ENCODE measurements at places on chromosomes 7 and 10.
A peak's percentile ranks its signal among the peaks of the same experiment; 100 is the strongest.

DNA sequence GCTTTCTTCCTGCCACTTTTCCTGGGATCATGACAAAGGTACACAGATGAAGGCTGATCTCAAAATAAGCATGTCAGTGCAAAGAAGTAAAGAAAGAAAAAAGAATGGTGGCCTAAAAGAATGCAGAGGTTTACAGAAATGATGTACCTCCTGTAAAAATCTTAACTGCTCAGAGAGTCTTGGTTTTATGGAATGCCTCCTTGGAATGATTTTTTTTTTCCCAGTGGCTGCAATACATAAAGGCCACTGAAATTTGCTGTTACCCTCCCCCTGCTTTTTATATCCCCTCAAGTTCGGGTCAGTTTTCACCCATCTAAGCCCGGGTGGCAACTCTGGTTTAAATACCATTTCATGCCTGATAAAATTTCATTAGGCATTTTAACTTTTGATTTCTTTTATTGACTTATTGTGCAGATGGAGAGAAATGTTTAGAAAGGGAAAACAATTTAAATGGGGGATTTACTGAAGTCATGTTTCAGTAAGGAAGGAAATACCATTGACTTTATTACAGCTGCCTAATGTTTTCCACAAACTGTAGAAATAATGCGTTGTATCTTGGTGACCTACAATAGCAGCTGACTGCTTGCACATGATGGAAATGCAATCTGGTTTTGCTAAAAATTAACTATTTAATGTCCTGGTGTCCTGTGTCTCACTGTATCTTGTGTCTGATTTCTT is 102.5 kb downstream of the SAMD9 start:
- no peak for DNase-seq

DNA sequence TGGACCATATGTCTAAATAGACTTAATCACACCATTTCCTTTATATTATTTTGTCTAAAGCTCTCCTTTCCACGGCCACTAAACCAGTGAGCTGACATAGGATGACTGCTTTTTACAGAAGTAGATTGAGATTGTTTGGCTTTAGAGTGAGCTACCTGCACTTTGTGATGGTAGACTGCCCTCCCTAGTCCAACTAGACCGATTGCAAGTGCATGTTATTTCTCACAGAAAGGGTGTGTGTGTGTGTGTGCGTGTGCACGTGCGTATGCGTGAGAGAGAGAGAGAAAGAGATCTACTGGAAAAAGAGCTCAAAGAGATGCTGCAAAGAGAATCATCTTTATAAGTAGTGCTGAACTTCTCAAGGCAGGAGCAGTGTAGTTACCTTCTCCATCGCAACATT is 60.7 kb downstream of the VCL start:
- no peak for DNase-seq

GRCh38 chr7:66639773-66640172 is 11.1 kb downstream of the KCTD7 start:
- no peak for DNase-seq

GRCh38 chr10:34911661-34912205 is 96.6 kb upstream of the PARD3 start:
- no peak for DNase-seq

- DNase-seq: no peak
Observed at GRCh38 chr7:149885191-149886017, 11.6 kb downstream of the ATP6V0E2 start.

GRCh38 chr7:152521420-152522337 is 85.9 kb upstream of the KMT2C start:
- no peak for DNase-seq

DNA sequence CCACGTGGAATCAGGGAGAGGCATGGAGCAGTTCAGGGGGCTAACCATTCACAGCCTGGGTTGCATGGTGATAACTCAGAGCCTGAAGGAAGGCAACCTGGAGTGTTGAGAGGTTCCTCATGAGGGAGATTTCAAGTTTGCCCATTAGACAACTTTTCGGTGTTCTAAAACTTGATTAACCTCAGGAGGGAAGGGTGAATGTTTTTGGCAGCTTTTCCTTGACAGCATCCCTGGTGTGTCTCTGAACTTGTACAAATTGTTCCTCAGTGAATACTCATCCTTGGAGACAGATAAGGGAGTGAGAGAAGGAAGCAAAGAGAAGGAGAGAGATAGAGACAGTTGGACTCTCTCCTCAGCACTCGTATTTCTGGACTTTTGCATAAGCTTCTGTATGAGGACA is at the start of gene OR9A4:
Gene OR9A4 (plus strand): TSS at position 301 of the 400 bp plus-strand sequence. CDS start 2,477 bp downstream, outside the sequence.
- no peak for DNase-seq

DNA sequence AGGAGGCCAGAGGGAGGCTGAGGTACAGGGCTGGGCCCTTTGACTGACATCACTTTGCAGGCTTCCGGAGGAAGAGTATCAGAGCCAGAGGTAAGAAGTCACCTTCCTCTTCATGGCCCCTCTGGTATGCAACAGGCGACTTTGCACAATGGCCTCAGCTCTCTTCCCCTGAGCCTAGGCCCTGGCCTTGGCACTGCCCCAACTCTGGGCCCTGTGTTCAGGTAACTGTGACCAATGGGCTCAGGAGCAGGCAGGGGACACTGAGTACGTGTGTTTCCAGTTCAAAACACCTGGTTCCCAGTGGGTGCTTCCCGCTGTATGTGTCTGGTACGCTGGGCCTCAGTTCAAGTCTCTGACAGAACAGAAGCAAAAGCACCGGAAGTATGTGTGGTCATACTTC is 12.1 kb upstream of the PAX2 start:
- no peak for DNase-seq

DNA sequence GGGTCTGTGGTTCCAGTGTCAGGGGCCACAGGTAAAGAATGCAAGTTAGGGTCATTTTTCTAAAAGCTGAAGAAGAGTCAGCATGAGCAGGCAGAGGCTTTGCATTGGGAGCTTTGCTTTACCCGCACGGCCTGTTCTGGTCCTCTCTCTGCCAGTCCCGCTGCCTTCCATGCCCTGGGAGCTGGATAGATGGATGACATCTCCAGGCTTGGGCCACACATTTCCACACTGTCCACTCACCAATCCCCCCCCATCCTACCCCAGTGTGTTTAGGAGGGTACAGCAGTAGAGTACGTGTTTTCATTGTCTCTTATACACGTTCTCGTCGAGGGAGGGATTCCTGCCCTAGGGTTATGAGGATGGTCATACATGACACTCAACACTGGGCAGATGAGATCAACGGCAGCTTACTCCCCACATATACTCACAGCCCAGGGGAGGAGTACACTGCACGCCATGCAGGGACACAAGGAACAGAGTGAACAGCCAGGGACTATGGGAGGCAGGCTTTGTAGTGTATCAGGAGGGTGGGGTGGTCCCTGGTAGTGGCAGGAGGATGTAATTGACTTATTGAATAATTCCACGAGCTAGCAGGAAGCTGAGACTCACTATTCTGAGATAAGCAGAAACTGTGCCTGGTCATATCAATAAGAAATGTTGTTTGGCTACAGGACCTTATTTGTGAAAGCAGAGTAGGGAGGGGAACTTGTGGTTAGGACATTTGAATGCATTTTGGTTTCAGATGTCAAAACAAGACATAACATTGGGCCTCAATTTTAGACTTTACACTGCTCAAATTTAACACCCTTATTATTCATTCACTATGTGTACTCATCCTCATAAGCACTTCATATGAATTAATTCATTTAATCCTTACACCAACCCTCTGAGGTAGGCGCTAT is 36.6 kb downstream of the PLPP4 start:
- DNase-seq: no peak

GRCh38 chr7:149285603-149286002 is 23.6 kb downstream of the ZNF783 start:
- DNase-seq: no peak

DNA sequence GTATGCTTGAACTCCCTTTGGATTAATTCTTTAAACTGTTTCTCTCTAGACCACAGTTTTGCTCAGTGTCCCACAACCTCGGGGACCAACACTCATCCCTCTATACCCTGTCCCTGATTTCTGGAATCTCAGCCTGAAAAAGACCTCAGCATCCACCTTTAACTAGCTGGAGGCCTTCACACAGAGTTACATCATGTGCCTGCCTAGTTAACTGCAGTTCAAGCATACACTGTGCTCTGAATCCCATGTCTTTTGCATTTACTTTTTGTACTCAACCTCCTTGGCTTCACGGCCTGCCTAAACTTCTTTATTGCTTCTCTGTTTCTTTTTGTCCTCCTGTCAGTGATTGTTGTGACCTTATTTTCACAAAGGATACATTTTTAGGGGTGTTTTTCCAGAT is 66.7 kb downstream of the PRKG1 start:
- DNase-seq: no peak

- DNase-seq: no peak
Observed at GRCh38 chr10:31274310-31274709, 44.7 kb upstream of the ZEB1 start.

DNA sequence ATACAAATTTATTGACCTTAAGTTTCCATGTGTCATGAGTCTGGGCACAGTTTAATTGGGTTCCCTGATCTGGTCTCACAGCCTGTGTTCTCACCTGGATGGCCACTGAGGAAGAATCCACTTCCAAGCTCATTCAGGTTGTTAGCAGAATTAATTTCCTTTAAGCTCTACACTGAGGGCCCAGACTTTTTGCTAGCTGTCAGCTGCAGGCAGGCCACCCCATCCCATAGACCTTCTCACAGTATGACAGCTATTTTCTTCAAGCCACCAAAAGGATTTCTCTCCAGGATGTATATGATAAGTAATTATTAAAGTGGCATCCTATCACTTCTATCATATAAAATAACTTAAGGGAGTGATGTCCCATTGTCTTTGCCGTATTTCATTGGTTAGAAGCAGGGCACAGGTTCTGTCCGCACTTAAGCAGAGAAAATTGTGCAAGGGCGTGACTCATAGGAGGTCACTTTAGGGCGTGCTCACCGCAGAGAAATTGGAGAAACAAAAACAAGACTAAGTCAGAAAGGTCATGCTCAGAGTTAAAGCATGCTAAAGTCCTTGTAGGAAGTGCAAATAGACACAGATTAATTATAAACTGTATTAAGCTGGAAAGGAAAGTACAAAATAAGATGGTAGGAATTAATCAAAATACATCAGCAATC is 109.9 kb downstream of the AHR start:
- DNase-seq: no peak

DNA sequence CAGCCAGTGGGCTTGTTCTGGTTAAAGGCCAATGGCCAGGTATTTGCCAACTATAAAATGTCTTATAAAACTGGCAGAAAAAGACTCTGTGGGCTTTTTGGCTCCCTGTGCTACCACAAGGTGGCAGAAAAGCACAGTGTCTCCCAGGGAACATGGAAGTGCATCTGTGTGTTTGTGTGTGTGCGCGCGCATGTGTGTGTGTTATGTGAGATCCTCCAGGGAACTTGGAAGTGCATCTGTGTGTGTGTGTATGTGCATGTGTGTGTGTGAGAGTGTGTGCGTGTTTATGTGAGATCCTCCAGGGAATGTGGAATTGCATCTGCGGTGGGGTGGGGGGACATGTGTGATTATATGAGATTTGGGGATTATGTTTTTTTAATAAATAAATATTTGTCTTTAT is 30.2 kb upstream of the ABI1 start:
- no peak for DNase-seq

GRCh38 chr10:104376784-104377300 is 23.2 kb downstream of the CFAP58 start:
- DNase-seq: no peak

DNA sequence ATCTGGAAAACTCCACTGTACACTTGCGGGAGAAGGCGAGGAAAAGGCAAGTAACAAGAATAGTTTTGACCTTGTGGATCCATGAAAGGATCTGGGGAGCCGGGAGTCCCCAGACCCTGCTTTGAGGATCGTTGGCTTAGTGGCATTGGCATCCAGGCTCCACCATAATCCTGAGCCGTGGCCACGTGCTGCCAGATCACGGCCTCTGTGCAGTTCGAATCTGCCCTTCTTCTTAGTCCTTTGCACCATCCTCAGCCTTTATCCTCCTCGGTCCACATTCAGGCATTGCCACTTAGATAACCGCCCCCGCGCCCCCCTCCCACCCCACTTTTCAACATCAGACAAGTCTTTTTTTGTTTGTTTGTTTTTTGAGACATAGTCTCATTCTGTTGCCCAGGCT is 201.4 kb downstream of the CUX1 start:
- DNase-seq: no peak

DNA sequence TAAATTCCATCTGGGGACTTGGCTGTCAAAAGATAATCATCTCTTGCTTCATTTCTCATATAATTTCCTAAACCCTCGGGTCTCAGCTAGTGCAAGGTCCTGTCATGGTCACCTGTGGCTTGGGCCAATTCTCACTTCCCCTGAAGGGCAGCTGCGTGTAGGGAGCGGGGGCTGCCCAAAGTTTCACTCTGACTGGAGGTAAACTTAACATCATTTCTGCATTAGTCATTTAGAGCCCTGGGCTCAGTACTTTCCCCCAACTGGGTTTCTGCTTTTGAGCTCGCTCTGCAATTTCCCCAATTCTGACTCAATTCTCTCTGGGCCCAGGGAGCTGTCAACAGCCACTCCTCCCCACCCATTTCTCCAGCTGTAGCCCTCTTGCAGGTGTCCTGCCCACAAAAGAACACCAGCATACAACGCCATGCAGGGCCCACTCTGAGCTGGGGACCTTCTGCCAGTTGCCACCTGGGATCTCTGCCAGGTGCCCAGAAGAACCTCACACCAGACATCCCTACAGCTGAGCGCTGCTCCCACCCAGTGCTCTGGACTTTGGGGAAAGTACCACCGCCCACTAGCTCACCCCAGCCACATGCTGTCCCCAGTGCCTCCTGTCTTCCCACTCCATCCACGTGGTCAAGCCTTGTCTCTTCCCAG is 37.9 kb downstream of the VOPP1 start:
- peak; percentile 56 for DNase-seq

GRCh38 chr10:119832951-119833350 is 39.7 kb downstream of the MCMBP start:
- no peak for DNase-seq

- DNase-seq: no peak
Observed at GRCh38 chr7:100211342-100211780, 8.4 kb upstream of the PVRIG start.

DNA sequence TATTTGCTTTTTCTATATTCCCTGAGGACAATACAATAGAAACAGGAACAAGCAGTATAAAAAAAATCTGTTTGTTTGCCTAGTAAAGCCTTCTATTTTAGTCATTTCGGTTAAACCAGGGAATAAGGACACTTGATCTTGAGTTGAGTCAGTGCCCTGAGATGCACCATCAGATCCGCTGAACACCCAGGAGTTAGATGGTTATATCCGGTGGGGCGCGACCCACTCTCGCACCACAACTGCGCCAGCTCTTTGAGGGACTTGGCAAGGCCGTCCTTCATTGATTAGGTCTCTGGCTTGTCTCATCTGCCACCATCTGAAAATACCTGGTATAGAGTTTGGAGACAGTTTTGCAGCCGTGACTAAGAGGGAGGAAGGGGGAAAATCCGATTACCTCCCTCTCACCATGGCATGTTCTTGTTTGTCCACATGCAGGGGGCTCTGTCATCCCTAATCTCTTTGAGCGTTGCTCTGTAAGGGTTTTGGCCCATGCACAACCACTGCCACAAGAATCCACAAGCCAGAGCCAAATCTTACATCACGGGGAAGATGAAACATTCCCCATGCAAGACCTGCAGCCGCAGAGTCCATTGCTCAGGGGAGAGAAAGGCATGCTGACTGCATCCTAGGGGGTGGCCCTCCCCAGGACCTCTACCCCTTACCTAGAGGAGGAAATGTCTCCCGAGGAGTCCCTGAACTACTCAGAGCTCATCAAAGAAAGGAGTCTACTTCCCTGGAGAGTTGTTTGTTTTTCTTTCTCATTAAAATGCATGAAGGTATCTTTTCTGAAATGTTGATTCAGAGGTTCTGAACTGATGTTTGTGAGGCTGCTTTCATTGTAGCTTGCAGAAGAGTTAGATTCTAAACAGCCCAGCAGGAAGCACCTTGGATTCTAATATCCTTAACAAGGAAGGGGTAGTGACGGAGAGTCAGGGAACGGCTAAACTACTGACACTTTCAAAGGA is 101.6 kb upstream of the FAM171A1 start:
- DNase-seq: no peak
